Left cardiac atrium (tissue), 4 donors: ENCODE measurements at places on chromosomes 12 and 14. TPM values are rescaled to one million over a fixed set of nuclear protein-coding genes. Genes with fewer than 3 reads are reported as not detected.

The GDF3 gene
- 0.26 TPM for total RNA-seq

The PLEKHG7 gene
- total RNA-seq: not detected

The CLEC4C gene
- total RNA-seq: not detected

The B4GALNT1 gene
- 2.4 TPM for total RNA-seq

DNA sequence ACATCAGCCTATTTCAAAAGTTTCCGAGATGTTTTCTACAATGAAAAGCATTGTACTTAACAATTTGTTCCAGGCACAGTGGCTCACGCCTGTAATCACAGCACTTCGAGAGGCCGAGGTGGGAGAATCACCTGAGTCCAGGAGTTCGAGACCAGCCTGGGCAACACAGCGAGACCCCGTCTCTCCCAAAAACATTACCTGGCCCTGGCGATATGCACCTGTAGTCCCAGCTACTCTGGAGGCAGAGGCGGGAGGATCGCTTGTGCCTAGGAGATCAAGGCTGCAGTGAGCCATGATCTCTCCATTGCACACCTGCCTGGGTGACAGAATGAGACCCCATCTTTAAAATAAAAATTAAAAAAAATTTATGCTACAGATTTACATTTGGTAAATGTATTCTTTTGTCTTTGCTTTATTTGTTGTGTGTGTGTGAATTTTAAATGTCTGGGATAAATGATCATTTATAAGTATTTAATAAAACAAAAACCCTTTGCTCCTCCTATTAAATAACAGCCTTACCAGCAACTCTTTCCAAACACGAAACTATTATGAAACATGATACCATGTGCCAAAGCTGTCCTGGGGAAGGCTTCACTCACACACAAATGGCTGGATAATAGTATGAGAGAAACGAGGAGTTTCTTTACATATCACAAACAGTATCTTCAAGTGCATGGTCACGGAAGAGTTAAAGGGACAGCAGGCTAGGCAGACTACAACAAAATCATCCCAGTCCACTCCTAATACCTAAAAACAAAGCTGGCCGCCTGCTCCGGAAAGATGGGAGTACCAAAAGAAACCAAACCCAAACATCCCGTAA, 1.1 kb downstream of the ATXN3 start:
- DNase-seq: no peak

DNA sequence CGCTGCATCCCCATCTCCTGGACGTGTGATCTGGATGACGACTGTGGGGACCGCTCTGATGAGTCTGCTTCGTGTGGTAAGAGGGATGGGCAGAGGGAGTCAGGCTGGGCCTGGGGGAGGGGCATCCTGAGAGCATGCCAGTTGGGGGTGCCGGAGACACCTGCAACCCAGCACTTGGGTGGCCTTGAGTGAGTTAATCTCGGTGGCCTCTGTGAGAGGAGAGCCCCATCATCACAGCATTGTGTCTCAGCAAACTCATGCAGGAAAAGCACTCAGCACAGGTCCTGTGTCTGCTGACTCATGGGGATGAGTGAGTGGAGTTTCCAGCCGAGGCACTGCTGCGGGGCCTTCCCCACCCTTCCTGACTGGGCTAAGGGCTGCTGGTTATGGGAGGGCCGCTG, 19.6 kb upstream of the LRP1-AS start:
- DNase-seq: no peak

GRCh38 chr14:94960285-94961001, 190.5 kb upstream of the GSC start:
- DNase-seq: no peak

- no peak for DNase-seq
These were observed 24.5 kb downstream of the BCL7A start for GRCh38 chr12:122046145-122046544.
